Activated gamma-delta T cell treated with Interleukin-2 at 50 U/mL for 16 hours (primary cell): ENCODE measurements at places on chromosomes 7 and 10.
A peak's percentile ranks its signal among the peaks of the same experiment; 100 is the strongest.

DNA sequence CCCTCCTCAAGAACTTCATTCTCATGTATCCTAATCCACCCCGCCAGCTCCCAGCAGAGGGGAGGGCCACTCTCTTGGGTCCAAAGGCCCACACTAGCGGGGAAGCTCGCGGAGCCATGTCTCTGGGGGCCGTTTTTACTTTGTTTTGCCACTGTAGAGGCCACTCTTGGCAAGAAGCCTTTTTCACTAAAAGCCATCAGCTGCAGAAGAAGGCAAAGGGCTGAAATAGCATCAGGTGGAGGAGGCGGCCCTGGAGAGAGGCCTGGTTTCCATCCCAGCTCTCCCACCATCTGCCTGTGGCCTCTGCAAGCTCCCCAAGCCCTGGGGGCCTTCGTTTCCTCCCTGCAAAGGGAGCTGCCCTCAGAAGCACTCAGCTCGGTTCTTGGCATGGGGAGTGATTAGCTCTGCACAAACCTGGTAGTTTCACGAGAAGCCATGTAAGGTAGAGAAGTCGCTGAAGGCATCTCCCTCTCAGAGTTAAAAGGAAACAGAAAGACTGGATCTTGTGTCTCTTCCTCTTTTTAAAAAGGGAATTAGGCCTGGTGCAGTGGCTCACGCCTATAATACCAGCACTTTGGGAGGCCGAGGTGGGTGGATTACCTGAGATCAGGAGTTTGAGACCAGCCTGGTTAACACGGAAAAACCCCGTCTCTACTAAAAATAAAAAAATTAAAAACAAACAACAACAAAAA, 70.3 kb downstream of the PARP12 start:
- DNase-seq = no peak

GRCh38 chr7:100175296-100175935, 1.8 kb downstream of the GPC2 start:
- no peak for DNase-seq

- no peak for DNase-seq
These were observed 6.4 kb upstream of the PDCD4 start for GRCh38 chr10:110865186-110865808.

DNA sequence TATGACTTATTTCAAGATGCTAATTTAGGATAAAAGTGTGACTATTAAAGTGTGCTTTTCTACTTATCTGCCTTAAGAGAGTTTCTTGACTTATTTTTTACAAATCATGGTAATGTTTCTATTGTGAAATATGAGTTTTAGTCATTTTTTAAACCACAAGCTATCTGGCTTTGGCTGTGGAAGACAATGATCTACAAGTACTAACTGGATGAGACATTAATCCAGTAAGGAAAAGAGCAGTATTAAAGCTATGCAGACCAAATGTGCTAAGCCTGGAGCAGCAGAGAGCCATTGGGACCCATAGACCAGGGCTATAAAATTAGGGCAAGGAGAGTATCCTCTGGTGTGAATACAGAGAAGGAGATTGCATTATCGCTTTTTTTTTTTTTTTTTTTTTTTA, 92.4 kb downstream of the SEMA3A start:
- DNase-seq = no peak

- no peak for DNase-seq
These were observed 864.8 kb upstream of the AUTS2 start for GRCh38 chr7:68733219-68734153.

DNA sequence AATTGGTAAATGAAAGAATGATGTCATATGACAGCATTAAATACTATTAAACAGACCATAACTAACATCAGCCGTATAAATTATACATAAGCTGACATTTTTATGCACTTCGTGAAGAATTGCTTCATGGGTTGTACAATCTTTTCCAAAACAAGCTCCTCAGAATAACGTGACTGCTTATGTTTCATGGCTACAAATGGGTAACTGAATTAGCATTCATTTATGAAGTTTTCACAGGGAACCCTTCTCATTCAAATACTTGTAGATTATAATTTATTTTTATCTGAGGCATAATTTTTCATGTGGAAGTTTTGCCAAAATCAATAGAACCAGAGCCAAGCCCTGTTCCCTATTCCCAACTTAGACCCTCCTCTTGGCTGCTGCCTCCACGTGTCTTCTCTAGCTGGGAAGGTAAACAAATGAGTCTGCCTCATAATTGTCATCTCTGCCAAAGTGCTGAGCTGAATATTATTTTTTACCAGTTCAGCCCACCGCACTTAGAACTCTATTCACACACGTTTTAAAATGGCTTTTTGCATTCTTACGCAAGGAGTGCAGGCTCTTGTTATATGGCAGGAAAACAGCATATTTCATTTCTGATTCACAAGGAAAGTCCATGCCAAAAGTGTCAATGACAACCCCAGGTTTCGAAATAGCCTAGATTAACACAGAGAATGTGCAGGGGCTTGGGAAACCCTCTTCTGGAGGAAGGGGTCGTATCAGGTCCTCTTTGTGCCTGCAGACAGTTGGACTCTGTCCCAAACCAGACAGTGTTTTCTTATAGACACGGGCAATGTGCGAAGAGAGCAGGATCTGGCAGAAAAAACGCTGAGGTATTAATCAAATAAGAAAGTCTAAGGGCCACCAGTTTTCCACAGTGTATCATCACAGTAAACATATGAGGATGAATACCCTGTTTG, 370.7 kb upstream of the MGMT start:
- no peak for DNase-seq

GRCh38 chr7:108442039-108442568, 14.1 kb downstream of the NRCAM start:
- no peak for DNase-seq

- no peak for DNase-seq
These were observed 178.0 kb upstream of the GLI3 start for GRCh38 chr7:42414941-42415505.

- DNase-seq = no peak
These were observed 103.2 kb upstream of the IFRD1 start for GRCh38 chr7:112347088-112347487.

DNA sequence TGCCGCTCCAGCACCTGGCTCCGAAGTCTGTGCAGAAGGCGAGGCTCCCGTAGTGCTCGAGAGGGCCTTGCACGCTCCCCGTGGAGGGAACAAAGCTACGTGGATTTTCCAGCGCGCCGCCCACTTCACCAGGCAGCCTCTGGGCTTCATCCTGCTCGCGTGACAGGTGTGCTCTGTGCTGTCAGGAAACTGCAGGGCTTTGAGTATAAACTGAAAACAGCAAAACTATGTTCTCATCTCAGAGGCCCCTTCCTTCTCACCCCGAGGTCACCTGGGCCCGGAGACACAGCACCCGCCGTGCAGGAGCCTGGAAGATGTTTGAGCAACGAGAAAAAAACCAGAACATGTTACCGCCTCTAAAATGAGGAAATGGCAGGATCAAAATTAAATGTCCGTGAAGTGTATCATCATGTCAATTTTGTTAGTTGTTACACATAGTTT, 17.6 kb upstream of the GPR146 start:
- no peak for DNase-seq

DNA sequence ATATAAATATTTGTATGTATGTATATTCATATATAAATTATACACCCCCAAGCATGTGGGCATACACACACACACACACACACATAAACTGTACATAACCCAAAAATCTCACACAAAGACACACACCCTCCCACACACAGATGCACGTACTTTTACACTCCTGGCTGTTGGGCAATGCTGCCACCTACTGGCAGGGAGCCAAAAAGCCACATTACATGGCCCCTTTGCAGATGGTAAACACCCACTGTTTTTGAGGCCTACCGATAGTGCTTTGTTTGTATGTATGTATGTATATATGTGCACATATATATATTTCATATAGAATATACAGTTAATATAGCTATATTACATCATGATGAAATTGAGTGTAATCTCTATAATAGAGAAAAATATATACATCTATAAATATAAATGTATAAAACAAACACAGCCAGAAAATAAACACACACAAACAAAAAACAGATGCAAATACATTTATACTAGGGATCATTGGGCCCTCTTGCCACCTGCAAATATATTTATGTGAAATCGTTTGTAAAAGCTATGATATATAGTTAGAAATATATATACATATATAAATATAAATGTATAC, 120.1 kb upstream of the ACBD5 start:
- DNase-seq = peak; percentile 81

GRCh38 chr7:40700653-40701421, 566.0 kb downstream of the SUGCT start:
- no peak for DNase-seq

DNA sequence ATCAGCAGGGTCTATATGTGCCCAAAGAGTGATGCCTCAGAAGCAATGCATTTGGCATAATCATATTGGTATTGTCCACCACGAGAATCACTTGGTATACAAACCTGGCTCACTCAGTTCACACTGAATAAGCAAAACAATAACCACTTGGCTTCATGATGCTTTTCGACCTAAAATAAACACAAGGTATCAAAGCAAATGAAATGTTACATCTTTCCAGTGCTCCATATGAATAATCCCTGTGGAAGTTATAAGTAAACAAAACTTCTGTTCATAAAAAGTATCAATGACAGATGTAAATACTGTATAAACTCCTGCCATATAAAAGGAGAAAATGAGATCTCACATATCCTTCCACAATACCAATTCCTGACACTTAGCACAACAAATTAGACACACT, 29.8 kb upstream of the EBLN1 start:
- DNase-seq = no peak

- no peak for DNase-seq
These were observed 8.0 kb upstream of the MBL2 start for GRCh38 chr10:52780391-52781155.

GRCh38 chr10:79097021-79097872, 28.5 kb downstream of the ZMIZ1 start:
- DNase-seq = no peak

DNA sequence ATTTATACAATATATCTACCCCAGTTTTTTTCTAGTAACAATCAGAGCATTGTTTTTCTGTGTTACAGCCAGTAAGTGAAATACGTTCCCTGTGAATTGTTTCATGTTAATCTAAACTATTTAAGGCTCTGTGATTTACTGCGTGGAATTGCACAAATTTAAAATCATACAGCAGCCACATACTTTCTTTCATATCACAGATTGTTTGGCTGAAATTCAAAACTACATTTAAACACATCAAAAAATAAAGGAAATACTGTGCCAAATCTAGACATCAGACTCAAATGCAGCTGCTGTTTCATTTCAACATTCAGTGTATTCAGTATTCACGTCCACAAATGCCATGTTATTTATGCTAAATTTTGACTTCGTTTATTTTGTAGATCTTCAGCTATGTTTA, 242.6 kb upstream of the HGF start:
- no peak for DNase-seq

GRCh38 chr10:114492351-114493037, 88.2 kb upstream of the AFAP1L2 start:
- no peak for DNase-seq

DNA sequence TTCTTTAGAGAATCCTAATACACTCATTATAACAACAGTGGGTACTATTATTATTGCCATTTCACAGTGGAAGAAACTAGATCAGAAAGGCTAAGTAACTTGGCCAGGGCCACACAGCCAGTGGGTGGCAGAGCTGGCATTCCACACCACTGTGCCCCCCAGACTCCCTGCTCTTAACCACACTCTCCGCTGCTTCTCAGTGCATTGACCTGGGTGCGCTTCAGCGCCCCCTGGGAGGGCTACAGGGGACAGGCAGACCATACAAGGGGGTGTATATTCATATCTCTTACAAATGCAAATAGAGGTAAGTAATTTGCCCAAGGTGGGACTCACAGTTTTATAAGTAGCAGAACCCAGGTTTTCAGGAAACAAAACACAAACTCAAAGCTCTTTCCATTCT, 77.0 kb upstream of the NMT2 start:
- no peak for DNase-seq

DNA sequence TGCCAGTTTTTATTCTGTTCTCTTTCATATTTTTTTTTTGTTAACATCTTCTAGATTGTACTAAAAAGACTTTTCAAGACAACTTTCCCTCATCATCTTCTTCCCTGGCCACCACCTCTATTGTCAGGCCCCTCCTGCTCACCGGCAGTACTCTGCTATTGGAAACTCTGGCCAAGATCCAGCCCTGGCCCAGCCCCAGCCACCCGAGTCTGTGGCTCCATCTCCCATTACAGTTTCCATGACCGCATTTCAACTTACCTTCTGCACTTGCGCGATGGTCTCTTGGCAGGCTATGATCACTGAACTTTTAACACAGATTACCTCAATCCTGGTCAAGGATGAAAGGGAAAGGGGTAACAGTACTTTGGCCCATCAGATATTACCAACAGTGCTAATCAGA, 137.7 kb upstream of the POM121L12 start:
- no peak for DNase-seq

DNA sequence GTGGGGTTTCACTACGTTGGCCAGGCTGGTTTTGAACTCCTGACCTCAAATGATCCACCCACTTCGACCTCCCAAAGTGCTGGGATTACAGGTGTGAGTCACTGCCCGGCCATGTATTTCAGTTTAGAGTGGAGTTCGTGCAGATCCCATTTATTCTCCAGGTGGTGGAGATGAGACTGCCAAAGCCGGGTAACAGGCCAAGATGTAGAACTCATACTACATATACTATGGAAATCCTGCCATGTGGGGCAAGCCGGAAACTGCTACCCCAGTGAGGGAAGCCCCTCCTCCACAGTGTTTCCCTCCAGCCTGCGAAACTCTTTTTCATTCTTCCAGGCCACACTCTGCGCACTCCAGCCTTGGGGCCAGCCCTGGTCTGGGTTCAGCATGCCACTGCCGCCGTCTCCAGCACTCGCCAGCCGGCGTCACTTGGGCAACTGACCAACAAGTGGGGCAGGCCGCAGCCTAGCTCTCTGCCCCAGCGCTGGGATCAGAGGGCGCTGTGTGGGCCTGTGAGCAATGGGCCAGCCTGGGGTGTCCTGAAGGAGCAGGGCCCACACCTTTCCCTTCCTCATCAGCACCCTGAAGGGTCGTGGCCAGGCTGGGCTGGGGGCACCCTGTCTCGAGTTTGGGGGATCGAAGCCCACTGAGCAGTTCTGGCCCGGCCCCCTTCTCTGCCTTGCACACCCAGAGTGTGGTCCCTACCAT, 122.0 kb downstream of the TRRAP start:
- DNase-seq = no peak

- no peak for DNase-seq
These were observed 52.9 kb upstream of the PIK3CG start for GRCh38 chr7:106812027-106812643.

- DNase-seq = no peak
These were observed 22.8 kb downstream of the SGMS1 start for GRCh38 chr10:50600831-50601477.

- DNase-seq = no peak
These were observed 214.2 kb downstream of the ANK3 start for GRCh38 chr10:60175441-60175971.

GRCh38 chr7:79837915-79838314, 296.7 kb upstream of the GNAI1 start:
- DNase-seq = no peak

GRCh38 chr7:37765421-37765829, 81.9 kb downstream of the GPR141 start:
- no peak for DNase-seq

- no peak for DNase-seq
These were observed 42.8 kb downstream of the MINDY3 start for GRCh38 chr10:15817409-15818046.
